NCI-H1048 (cell line): ENCODE measurements at places on chromosomes 7 and 10.

DNA sequence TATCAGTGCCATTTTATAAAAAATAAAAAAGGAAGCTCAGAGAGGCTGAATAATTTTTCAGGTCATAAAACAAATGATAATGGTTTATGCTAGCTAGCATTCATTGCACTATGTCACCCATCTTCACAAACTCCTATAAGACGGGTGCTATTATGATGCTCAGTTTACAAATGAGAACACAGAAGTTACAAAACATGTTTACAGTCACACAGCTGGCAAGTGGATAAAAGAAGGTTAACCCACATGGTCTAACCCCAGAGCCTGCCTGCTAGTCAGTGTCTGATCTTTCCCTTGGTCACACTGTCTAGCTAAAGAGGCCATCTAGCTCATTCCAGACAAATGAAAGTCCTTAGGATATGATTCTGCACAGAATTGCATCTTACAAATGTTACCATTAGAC, 39.4 kb downstream of the SLC16A9 start:
- DNase-seq = no peak

DNA sequence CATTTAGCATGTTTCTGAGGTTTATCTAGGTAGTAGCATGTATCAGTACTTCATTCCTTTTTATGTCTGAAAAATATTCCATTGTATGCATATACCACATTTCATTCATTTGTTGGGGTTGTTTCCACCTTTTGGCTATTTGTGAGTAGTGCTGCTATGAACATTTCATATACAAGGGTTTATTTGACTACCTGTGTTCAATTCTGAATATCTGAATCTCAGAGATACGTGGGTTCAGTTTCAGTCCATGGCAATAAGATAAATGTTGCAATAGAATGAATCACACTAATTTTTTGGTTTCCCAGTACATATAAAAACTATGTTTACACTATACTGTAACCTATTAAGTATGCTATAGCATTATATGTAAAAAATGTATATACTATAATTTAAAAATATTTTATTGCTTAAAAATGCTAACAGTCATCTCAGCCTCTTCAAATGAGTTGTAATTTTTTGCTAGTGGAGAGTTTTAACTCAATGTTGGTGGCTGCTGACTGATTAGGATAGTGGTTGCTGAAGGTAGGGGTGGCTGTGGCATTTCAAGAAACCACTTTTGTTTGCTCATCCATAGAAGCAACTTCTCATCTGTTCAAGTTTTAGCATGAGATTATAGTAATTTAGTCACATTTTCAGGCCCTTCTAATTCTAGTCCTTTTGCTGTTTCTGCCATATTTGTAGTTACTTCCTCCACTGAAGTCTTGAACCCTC, 13.9 kb downstream of the PLEKHA1 start:
- DNase-seq = no peak

GRCh38 chr7:35430547-35431153, 176.8 kb upstream of the TBX20 start:
- no peak for DNase-seq

DNA sequence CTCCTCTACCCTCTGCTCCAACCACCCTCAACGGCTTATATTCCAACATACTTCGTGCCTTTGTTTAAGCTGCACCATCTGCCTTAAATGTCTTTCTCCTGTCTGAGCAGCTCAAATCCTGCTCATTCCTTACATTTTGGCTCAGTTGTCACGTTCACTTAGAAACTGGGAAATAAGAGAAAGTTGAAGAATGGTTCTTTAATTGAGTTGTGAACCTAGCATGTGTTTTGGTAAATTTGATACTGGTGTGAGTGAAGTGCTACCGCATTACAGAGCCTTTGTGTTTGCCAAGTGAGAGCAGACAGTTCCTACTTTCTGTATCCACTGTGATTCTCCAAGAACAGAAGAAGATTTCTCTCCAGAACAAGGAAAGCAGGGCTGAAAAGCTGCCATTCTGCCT, 54.3 kb downstream of the EPDR1 start:
- no peak for DNase-seq

DNA sequence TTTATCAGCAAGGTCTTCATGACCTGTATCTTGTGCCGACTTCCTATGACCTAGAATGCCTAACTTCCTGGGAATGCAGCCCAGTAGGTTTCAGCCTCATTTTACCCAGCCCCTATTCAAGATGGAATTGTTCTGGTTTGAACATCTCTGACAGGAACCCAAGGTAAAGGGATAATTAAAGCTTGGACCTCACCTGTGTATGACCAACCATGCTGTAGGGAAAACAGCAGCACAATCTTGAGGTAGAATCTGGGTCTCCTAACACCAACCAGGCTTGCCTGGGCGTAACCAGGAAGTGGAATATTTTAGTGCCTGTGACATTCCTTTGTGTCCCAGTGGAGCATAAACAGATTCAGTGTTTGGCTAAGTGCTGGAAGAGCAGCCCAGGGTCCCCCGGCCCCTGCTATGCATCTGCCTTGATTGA, 94.1 kb downstream of the PFKFB3 start:
- DNase-seq = no peak

DNA sequence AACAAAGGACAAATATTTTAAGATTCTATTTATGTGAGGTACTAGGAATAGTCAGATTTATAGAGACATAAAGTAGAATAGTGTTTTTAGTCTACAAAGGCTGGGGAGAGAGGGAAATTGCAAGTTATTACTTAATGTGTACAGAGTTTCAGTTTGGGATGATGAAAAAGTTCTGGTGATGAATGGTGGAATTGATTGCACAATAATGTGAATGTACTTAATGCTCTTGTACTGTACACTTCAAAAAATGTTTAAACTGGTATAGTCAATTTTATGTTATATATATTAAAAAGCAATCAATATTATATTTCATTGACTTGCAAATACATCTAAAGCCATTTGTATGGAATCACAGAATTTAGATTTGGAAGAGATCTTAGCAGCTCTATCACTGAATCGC, 213.4 kb downstream of the PPP1R3A start:
- DNase-seq = no peak

DNA sequence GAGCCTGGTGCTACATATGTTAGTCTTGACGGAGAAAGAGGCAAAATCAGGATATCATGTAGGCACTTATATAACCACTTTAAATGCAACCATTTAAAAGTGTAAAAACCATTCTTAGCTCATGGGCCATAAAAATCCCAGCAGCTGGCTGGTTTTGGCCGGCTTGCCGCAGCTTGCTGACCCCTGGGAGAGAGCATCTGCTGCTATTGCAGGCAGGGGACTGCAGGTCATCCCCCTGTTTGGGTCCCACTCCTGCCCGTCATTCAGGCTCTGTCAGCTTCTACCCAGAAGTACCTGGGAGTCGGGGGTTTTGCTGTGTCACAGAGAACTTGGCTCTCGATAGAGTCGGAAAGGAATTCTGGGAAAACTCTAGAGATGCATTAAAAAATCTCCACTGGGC, 187.4 kb downstream of the CUX1 start:
- no peak for DNase-seq
